Stimulated activated CD4-positive, alpha-beta T cell treated with anti-CD3 and anti-CD28 coated beads, Interleukin-1b, Interleukin-23, amount 100 ng/mL, for 4 hours (primary cell): ENCODE measurements at places on chromosomes 7 and 10.

- DNase-seq: no peak
Observed at GRCh38 chr10:24721229-24722106, 2.2 kb downstream of the ARHGAP21 start.

DNA sequence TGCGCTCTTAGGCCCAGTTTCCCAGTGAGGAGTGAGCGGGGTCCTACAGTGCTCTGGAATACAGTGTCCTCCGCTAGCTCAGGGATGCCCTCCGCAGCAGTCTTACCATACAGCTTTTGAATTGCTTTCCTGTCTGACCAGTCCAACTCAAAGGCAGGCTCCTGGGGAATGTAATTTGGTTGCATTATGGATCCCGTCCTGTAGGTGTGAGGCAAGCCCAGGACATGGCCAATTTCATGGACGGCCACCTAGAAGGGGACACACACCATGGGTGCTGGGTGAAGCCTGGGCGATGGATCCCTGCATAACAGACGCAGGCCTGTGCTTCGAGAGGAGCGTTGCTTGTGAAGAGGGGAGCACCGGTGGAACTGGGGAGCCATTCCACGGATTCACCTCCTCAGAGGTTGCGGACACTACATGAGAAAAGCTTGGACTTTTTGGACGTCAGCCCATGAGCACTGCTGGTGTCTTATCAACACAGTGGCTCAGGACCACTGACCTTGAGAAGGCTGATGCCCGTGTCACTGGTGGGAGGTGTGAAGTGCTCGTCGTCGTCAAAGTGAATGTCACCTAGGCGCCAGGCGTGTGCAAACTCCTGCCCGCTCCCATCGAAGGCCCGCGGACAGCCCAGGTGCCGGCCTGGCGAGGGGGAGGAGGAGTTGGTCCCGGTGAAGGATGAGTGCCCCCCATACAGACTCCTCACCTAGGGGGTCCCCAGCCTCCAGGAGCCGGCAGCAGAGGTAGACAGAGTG lies 3.3 kb downstream of the MMP21 start:
- DNase-seq: no peak

- no peak for DNase-seq
Observed at GRCh38 chr10:9869205-9869604, 1148.5 kb upstream of the CELF2 start.

GRCh38 chr10:107022600-107023354 lies 141.7 kb downstream of the SORCS1 start:
- DNase-seq: no peak

DNA sequence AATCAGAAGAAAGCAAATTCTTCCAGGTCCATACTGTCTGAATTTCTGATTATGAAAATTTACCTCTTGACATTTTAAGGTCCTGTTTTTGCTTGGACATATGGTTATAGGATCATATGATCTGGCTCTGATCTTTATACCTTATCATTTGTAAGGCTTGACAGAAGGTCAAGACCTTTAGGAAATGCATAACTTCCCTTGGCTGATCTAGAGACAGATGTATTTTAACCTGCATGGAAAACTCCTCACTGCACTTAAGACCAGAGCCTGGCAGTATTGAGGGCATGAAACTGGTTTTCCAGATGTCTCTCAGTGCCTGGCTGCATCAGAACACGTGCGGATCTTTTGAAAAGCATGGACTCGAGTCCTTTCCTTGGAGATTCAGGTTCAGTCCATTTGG lies 55.9 kb downstream of the TRRAP start:
- DNase-seq: no peak

GRCh38 chr10:92690211-92690914 lies 608 bp downstream of the HHEX start:
- peak; percentile 33 for DNase-seq

DNA sequence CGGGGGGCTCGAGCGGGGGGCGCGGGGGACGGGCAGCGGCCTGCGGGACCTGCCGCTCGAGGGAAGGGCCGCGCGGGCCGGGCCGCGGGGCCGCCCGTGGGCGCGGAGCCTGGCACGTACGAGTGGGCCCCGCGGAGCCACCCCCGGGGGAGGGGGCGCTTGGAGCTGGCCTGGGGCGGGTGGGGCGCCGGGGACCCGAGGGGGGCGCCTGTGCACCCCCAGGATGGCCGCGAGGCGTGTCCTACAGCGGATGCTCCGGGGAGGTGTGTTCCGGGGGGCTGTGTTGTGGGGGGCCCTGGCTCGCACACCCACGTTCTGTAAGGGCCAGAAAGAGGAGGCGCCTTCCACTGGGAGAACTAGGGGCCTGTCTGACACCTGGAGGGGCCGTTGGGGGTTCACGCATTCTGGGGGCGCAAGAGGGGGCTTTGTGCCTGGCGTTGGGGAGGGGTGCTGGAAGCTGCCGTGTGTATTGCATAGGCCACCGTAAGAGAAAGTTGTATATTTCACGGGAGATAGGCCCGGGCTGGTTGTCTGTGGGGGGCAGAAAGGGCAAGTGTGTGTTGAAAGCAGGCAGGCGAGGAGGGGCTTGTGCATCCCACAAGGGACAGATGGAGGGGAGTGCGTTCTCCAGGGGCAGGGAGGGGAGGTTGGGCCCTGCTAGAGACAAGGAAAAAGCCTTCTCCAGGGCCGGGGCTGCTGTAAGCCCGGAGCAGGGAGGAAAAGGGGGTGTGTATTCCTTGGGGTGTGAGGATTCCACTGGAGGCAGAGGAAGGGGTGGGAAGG lies 663 bp downstream of the VPS37D start:
- no peak for DNase-seq

DNA sequence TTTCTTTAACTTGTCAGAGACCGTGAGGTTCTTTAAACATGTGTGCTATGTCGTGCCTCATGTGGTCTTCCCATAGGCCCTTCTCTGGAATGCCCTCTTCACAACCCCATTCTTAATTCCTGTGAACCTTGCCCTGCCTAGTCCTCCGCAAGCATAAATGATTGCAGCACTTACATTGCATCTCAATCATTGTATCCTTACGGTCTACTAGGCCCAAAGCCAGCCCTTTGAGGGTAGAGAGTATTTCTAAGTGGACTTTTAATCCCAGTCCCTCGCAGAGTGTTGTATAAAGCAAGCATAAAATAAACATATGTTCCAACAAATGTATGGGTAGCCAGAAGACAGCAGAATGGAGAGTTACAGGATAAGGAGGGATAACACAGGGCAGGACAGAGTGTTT lies 92.1 kb upstream of the FAM133B start:
- no peak for DNase-seq

DNA sequence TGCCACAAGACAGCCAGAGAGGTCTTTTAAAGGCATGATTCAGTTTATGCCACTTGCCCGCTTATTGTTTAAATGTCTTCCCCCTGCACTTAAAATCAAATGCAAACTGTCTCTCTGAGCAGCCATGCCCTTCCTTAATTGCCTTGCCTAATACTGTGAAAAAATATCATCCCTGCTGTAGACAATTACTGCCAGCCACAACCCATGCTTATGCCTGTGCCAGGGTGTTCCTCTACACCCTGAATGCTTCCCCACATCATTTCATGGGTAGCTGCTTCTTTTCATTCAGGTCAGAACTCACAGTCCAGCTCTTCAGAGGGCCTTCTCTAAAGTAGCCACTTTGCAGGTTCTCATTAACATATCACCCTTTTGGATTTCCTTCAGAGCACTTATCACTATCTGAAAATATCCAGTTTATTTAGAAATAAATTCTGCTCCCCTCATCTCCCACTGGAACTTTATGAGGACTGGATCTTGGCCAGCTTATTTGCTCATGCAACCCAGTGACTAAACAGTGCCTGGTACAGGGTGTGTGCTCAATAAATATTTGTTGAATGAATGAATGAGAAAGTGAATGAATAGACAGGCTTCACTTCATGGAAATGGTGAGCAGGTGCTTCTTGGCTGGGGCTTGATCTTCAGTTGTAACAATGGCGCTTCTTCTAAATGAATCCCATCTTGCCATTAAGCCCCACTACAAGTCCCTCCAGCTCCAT lies 162.4 kb upstream of the MDFIC start:
- no peak for DNase-seq

- DNase-seq: no peak
Observed at GRCh38 chr10:3491571-3491970, 293.4 kb downstream of the KLF6 start.

GRCh38 chr10:74947781-74948401 lies 121.5 kb downstream of the KAT6B start:
- no peak for DNase-seq

GRCh38 chr10:60731134-60731885 lies 47.0 kb upstream of the CDK1 start:
- no peak for DNase-seq

- DNase-seq: no peak
Observed at GRCh38 chr7:100393233-100393905, 20.1 kb downstream of the PILRA start.
